ENCODE measurements at places on chromosomes 3 and 15.

DNA sequence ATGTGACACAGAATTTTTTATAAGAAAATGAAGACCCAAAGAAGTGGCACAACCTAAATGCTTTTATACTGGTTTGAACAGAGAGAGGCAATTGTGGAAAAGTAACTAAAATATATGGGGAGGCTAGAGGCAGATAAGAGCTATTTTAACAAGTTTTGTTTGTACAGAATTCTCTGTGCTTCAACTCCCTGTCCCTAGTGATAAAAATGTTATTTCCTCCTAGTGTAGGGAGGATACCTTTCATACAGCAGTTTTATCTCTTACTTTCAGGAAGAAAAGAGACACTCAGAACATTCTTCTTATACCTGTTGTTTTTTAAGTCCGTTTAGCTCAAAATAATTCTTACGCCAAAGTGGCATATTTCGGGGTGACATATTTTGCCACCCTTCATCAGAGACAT is 21.2 kb upstream of the ZNF639 start:
- no peak for DNase-seq

GRCh38 chr15:80442728-80443403 is 38.7 kb downstream of the ARNT2 start:
- DNase-seq, result no peak

DNA sequence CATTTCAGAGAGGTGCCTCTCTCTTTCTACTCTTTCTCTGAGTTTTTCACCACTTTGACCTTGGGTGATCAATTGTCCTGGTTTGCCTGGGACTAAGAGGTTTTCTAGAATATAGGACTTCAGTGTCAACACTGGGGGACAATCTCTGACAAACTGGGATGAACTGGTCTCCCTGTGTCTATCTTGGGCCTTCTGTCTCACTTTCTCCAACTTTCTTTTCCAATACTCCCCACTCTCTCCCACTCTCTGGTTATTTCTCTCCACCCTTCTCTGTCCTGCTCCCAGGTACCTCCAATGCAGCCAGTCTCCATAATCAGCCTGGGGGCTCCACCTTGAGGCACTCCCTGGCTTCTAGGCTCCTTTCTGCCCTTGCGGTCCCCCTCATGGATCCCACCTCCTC is 4.7 kb upstream of the ITGA11 start:
- DNase-seq, result no peak

DNA sequence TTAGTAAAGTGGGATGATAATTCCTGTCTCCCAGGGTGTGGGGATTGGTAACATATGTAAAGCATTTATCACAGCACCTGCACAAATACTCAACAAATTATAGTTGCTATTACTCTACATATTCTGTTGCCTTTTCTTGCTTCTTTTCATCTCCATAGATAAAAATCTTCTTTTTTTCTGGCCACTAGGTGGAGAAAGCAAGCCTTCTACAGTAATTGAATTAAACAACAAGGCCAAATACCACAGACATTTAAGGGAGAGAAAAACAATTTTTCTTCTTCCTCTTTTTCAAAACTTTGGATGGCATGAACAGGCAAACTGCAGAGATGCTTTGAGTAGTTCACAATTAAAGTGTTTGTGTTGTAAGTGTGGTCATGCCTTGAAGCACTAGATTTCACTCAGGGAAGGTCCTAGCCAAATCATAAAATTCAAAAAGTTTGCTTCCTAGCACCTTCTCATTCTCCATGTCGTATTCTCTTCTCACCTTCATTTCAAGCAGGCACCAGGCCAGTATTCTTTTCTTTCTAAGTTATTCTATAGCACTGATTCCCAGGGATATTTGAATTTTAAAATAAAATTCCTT is 493.4 kb upstream of the TGFBR2 start:
- DNase-seq, result no peak

DNA sequence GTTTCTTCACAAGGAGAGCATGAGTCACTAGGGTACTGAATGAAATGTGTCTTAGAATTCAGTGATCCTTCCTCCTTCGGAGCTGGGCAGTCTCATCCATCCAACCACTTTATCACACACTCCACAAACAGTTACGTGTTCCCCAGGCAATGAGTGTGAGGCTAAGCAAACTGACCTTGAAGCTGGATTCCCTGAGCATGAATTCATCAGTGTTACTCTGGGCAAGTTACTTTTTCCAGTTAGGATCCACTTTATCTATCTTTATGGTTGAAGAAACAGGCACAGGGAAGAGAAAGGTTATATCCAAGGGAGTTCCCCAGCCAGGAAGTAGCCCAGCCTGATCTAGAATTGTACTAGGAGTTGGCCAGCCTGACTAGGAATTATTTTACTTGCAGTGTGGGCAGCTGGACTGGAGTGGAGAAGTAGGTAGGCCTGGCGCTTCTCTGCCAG is 17.1 kb upstream of the GCNT3 start:
- peak; percentile 9 for DNase-seq

DNA sequence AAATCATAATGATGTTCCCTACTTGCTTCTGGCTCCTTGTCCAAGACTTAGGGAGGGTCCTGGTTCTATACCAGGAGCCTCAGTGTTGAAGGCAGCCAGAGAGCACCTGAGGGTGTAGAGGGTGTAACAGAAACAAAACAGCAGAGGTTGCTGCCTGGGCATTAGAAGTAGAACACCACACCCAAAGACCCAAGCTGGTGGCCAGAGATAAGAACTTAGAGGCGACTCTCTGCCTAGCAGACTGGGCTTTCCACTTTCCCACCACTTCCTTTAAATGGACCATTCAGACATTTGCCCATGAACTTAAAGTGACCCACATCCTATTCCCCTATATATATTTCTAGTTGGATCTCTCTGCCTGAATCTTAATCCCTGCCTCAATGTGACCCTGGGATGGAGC is 189.8 kb downstream of the KLF13 start:
- DNase-seq, result no peak

DNA sequence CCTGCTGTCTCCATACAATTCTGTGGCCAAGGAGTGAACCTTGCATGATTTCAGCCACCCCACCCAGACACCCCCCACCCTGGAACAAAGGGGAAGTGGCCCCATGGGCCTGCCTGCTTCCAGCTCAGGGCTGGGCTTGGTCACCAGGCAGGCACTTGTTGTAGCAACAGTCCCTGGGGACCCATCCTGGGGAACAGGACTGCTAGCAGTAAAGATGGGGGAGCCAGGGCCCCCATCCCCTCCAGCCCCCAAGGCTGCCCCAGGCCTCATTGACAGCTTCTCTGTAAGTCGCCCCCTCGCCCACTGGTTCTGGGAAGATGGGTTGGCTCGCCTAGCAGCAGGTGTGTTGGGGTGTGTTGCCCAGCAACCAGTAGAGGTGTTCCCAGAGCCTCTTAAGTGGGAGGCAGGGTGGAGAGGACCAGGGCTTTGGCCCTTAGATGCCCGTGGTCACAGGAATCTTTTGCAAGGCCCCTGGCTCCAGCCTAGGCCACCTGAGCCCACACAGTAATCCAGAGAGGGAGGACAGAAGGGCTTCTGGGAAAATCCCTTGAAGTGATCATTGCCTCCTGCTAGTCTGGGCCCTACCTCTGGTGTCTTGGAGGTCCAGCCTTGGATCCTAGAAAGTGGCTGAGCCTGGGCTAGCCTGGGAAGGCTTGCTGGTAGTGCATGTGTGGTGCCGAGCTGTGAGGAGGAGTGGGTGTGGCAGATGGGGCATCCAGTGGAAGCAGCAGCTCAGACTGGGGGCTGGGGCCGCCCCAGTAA is 48.9 kb downstream of the CYP11A1 start:
- DNase-seq, result no peak

DNA sequence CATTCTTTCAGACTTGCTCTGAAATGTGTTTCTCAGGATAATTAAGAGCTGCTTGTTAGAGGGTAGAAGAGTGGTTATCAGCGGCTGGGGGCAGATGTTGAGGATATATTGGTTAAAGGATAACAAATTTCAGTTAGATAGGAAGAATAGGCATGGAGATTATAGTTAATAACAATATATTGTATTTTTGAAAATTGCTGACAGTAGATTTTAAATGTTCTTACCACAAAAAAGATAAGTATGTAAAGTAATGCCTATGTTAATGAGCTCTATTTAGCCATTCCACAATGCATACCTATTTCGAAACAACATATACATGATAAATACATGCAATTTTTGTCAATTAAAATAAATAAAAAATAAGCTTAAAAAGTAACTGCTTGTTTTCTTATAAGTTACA is 123.3 kb downstream of the SERPINI1 start:
- DNase-seq, result no peak

GRCh38 chr3:176286476-176287085 is 910.7 kb downstream of the TBL1XR1 start:
- peak; percentile 27 for DNase-seq

DNA sequence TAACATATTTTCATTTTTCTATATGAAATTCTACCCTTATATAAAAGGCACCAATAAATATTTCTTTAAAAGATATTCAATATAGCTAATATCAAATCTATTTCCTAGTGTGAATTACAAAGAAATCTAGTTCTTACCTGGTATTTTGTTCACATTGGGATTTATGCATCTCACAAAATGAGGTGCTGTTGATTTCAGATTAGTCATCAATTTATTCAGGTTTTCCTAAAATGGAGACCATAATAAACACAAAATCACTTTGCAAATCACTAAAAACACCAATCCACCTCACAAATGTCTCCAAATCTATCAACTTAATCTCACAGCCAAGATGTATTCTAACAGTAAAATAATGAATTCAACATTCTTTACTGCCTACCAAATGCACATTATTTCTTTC is 51.2 kb downstream of the MYH15 start:
- no peak for DNase-seq

- DNase-seq, result no peak
Observed at GRCh38 chr3:15623535-15624440, 22.2 kb downstream of the BTD start.

DNA sequence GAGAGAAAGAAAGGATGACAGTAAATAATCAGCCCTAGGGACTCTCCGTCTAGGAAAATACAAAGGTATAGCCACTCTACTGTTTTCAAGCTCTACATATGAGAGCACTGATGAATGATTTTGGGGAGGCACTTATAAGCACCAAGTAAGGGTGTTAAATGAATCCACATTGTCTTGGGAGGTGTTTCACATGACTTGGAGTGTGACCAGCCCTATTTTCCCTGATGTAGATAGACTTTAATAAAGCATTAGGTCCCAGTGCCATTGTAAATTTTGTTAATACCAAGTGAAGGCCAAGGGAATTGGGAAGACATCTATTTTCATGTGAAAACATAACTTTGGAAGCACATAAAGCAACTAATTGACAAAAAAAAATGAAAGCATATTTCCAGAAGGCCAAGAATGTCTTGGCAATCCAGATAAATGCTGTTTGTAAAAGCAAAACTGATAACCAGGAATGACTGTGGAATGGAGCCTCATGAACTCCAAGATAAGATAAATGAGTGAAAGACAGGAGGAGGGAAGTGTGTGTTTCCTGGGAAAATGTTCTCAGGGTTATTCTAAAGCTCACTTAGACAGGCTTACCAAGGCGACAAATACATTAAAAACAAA is 96.0 kb upstream of the MYZAP start:
- no peak for DNase-seq

All from BJ (cell line).